HEK293T (cell line): ENCODE measurements at places on chromosomes 16 and 17.

DNA sequence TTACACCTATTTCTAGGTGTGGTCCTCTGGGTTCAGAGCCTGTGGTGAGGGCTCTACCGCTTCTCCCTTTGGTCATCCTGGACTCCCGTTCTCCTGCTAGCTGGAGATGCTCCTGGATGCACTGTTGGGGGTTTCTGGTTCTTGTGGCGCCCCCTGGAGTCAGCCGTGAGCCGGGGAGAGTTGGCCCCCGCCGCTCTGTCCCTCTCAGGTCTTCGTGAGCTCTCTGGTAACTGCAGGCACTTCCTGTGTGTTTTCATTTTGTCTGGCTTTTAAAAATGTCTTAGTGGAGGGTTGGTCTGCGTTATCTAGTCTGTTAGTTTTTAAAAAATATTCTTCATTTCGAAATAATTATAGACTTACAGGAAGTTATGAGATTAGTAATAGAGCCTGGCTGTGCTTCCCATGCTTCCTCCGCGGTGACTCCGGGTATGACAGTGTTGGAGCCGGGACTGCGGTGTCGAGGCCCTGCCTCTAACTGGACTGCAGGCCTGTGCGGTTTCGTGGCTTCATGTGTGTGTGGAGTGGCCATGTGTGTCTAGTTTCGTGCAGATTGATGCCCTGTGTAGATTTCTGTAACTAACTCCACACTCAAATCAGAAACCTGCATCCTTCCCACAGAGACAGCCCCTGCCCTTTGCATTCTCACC lies 78.0 kb upstream of the ZNF750 start:
- peak; percentile 64 for DNase-seq

- DNase-seq = peak; percentile 48
Measured at GRCh38 chr16:62225675-62226074, 189.4 kb upstream of the CDH8 start.

GRCh38 chr17:27009087-27009486 lies 284.8 kb upstream of the WSB1 start:
- no peak for DNase-seq

- DNase-seq = no peak
Measured at GRCh38 chr17:32875923-32876416, 954 bp downstream of the MYO1D start.

DNA sequence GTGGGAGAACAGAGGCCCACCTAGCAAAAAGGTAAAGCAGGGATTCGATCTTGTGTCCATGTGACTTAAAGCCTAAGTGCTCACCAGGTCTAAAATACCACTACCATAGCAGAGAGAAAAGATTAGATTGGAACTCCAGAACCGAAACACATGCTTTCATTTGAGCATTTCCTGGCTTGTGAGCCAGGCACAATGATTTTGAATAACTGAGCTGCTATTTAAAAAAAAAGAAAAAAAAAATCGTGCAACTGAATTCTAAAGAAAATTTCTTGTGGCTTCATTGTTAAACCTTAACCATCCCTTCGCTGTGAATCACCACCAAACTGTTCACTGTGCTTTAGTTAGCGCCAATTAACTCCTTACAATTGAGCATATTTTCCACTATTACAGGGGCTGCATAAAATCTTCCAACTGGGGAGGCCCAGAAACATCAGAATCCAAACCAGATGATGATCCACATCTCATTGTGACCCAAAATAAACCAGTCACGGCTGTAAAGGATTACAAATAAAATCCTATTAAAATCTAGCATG lies 366.4 kb upstream of the ERCC4 start:
- DNase-seq = no peak

- no peak for DNase-seq
Measured at GRCh38 chr16:67188798-67189197, 1.1 kb downstream of the EXOC3L1 start.

DNA sequence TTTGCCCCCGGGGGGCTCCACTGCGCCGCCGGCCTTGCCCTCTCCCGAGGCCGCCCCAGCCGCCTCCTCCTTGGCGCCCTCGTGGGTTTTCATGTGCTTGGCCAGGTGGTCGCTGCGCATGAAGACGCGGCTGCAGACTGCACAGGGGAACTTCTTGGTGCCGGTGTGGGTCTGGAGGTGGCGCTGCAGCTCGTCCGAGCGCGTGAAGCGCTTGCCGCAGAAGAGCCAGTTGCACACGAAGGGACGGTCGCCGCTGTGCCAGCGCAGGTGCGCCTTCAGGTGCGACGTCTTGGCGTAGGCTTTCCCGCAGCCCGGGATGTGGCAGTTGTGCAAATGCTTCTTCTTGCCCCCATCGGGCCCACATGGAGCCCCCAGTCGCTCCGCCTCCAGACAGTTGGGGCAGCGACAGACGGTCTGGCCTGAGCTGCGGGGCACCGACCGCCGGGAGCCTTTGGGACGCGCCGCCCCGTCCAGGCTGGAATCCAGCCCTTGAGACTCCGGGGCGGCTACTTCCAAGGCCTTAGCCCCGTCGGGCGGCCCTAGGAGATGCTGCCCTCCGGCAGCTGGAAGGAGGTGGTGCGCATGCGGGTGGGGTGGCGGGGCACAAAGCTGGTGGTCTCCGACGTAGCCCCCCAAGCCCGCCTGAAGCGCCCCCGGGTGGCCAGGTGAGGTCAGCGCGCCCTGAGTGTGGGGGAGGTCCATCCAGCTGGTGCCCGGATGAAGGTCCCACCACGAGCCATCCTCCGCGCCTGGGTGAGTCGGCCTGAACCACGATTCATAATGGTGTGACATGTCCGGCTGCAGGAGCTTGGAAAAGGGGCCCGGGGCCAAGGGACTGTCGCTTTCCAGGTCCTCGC lies 3.4 kb downstream of the SP6 start:
- DNase-seq = no peak

- DNase-seq = no peak
Measured at GRCh38 chr17:37659925-37660324, 16.7 kb upstream of the DDX52 start.

DNA sequence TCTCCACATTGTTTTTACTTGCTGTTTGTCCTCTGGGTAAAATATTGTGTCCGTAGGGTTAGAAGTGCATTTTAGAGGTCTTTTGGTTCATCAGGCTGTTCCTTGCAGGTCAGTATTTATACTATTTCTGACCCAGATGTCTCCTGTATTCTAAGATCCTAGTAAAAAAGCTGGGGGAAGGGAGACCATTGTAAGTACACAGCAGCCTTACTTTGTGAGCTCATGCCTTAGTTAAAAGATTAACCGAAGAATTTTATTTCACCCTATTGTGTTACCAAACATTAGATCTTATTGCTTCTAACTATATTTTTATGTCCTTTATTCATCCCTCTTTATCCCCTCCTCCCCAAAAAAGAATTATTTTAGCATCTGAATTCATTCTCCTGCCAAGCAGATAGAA lies 444.1 kb upstream of the RBFOX1 start:
- no peak for DNase-seq

GRCh38 chr17:37476431-37477120 lies 13.1 kb upstream of the DUSP14 start:
- DNase-seq = no peak

GRCh38 chr16:64445649-64446048 lies 676.2 kb downstream of the CDH11 start:
- DNase-seq = no peak

DNA sequence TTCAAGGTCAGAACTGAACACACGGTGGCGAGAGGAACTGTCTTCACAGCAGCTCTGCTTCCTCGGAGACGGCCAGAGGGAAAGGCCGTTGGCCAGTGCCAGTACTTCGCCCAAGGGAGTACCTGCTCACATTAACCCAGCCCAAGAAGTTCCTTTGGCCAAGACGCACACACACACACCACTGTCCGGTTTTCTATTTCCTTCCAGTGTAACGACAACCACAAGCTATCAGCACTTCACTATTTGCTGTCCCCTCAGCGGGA lies 744 bp upstream of the GGNBP2 start:
- peak; percentile 16 for DNase-seq

GRCh38 chr17:20234276-20234675 lies 225.1 kb downstream of the SPECC1 start:
- DNase-seq = no peak

DNA sequence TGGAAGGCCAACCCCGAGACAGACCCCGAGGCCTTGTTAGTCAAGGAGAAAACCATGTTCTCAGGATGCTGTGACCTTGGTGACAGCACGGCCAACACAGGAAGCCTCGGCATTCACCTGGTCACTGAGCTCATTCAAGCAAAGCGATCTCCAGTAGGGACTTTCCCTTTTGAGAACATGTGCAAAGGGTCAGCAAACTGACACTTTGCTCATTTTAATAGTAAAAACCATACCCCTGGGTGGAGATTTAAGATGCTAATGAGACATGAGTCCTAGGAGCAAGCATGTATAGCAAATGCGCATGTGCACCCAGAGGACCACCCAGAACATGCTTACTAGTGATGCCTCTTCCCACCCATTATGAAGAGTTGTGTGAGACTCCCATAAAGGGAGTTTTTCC lies 5.7 kb upstream of the SULT1A2 start:
- no peak for DNase-seq

DNA sequence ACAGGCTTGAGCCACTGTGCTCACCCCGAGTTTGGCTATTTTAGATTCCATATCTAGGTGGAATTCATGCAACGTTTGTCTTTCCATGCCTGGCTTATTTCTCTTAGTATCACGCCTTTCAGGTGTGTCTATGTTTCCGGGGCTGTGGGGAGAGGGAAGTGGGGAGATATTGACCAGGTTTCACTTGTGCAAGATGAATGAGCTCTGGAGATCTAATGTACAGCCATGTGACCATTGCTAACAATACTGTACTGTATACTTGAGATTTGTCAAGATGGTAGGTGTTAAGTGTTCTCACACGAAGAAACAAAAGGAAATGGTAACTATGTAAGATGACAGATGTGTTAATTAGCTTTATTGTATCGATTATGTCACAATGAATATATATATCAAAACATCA lies 199.6 kb downstream of the SHISA9 start:
- DNase-seq = no peak

- DNase-seq = no peak
Measured at GRCh38 chr17:81251709-81252301, 12.7 kb downstream of the NDUFAF8 start.

DNA sequence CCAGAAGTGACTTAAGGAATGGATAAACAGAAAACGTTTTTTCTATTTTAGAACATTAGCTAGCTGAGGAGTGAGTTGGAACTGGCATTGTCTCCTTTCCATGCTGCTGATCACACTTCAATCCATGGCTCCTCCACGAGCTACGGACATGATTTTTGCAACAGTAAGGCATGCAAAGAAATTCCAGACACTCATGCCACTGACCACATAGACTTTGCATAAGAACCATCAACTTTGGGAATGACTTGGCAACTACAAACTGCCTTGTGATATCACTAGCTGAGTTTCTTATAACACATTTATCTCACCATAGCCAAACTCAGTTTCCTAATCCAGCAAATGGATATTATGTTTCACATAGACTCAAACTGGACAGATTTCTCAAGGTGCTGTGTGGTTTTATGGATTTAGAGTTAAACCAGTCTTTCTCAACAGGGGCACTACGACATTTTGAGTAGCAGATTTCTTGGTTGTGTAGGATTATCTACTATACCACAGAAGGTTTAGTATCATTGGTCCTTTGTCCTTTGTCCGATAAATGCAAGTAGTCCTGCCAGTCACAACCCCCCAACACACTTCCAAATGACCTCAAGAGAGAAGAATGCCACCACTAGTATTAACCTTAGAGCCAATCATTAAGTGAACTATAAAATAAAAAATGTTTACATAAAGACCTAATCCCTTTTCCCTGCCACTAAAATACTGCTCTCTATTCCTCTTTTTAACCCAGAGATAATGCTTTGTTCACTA lies 48.3 kb upstream of the C17orf78 start:
- no peak for DNase-seq

GRCh38 chr17:49795372-49795771 lies 6.9 kb downstream of the KAT7 start:
- no peak for DNase-seq

DNA sequence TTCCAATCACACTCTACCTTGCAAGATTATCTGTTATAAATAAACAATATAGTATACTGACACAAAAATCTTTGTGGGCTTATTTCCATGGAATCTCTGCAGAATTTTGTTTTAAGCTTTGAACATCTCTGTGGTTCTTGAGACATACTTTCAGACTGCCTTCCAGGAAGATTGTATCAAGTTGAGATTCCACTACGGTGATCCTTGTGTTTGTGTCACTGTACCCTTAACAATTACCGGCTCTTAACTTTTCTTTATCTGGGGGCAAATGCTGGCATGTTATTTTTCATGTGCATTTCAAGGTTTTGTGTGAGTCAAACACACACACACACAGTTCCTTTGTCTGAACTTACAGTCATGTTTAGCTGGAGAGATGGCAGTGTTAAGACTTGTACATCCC lies 472.7 kb upstream of the HSBP1 start:
- DNase-seq = no peak

GRCh38 chr17:79520167-79521165 lies 90.4 kb downstream of the RBFOX3 start:
- DNase-seq = no peak

- no peak for DNase-seq
Measured at GRCh38 chr17:35345926-35346771, 27.3 kb downstream of the SLFN11 start.

- no peak for DNase-seq
Measured at GRCh38 chr16:14329727-14330350, 258.7 kb downstream of the MRTFB start.

GRCh38 chr17:78174870-78175642 lies 6.7 kb downstream of the SYNGR2 start:
- DNase-seq = no peak

DNA sequence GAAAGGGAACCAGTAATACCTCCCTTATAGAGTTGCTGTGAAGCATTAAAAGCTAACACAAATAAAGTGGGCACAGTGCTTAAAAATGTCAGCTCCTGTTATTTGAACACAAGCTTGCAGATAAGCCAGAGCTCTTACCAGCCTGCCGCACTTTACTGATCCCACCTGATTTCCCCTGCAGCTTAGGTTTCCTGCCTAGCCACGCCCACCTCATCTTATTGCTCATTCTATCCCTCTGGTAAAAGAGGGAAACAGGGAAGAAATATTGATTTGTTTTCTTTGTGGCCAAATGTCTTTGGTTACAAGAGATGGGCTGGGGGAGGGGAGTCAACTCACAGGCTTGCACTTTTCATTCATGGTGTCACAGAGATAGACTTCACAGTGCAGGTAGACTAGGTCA lies 9.6 kb upstream of the GP2 start:
- no peak for DNase-seq

GRCh38 chr16:10895053-10895946 lies 18.3 kb downstream of the CIITA start:
- DNase-seq = peak; percentile 64

DNA sequence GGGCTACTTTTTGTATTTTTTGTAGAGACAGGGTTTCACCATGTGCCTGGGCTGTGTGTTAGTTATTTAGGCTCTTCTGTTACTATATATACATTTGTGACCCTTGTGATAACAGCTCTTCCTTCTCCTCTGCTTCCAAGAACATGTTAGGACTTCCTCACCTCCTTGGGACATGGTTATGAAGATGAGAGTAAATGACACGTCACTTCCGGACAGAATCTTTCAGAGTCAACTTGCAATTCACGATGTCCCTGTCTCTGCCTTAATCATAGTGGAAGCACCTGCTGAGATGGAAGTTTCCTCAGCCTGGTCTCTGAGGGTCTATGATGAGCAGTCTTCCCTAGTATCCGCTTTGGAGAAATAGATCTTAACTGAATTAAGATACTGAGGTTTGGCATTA lies 42.9 kb downstream of the CCDC42 start:
- DNase-seq = no peak

GRCh38 chr16:85879975-85880831 lies 18.8 kb upstream of the IRF8 start:
- no peak for DNase-seq
